Stimulated activated CD4-positive, alpha-beta T cell treated with anti-CD3 and anti-CD28 coated beads, Interleukin-2, amount 100 ng/mL, for 48 hours (primary cell): ENCODE measurements at places on chromosomes 7 and 10.

DNA sequence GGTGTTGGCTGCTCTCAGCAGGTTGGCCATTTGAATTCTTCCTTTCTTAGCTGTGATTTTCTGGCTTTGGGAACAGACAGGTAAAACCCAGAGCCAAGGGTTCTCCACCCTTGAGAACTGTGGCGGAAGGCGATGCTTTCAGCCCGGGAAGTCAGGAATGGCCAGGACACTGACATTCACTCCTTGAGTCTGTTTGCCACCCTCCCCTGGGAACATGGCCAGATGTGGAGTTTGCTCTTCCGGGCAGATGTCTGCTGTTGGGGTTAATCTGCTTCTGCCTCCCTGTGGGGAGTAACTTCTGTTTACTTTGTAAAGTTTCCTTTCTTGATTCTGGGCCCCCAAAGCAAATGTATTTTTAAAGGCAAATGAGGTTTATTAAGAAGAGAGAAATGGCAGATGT, 17.7 kb downstream of the GATA3 start:
- no peak for DNase-seq

DNA sequence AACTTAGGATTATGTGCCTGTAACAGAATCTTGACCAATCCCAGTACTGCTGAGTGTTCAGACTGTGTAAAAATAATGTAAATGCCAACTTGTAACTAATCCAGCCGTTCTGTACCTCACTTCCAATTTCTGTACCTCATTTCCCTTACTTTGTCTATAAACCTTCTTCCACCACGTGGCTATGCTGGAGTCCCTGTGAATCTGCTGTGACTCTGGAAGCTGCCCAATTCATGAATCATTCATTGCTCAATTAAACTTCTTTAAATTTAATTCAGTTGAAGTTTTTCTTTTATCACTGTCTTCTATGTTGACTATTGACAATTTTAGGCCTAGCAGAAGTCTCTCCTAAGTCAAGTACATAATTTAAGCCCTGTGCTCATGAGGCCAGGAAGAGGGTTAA, 215.3 kb upstream of the RHOBTB1 start:
- DNase-seq = no peak

DNA sequence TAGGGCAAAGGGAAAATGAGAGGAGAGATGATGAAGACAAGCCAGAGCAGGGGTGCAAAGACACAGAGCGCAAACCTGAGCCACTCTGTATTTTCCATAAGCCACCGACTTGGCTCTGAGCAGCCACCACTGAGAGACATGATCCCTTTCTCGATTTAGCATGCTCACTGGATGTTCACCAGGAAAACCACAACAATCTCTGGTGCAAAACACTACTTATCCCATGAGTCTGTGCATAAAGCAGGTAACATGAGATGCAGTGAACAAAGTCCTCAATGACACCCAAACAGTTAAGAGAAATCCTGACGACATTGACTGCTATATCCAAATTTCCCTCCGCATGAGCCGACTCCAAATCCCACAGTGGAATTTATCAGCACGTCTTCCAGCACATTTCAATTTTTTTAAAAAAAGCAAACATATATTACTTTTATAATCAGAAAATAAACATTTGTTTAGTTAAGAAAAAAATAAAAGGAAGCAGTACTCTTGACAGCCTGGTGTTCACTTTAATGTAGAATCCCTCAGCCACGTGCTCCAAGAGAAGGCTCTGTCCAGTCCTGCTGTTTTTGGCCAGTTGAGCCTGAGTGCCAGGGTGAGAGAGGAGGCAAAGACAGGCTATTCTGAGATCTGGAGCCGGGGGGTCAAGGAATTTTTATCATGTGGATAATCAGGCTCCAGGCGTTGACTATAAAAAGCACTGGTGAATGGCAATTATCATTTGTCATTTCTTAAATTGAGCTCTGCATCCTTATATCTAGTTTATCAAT, 238.4 kb downstream of the KCNMA1 start:
- DNase-seq = no peak

DNA sequence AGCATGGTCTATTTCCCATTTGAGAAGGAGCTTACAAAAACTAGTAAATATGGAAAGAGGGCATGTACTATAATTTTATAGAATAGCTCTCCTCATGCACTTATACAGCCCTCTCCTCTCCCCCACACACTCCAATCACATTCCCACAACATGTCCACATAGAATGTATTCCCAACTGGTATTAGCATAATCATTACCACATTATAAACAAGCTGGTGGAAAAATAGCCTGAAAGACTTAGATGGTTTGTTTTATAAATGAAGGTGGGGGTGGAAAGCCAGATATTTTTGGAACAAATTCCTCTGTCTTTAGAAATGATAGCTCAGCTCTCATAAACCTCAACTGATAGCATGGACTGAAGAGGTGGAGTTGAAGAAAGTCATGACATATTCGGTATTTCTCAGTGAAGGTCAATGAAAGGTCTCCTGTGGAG, 410.1 kb downstream of the SUGCT start:
- DNase-seq = no peak

- no peak for DNase-seq
These were observed 344.0 kb downstream of the REEP3 start for GRCh38 chr10:63865210-63865609.

- DNase-seq = no peak
These were observed 28.6 kb downstream of the RTKN2 start for GRCh38 chr10:62239994-62240393.

GRCh38 chr10:44965104-44965503, 5.5 kb downstream of the RASSF4 start:
- no peak for DNase-seq

DNA sequence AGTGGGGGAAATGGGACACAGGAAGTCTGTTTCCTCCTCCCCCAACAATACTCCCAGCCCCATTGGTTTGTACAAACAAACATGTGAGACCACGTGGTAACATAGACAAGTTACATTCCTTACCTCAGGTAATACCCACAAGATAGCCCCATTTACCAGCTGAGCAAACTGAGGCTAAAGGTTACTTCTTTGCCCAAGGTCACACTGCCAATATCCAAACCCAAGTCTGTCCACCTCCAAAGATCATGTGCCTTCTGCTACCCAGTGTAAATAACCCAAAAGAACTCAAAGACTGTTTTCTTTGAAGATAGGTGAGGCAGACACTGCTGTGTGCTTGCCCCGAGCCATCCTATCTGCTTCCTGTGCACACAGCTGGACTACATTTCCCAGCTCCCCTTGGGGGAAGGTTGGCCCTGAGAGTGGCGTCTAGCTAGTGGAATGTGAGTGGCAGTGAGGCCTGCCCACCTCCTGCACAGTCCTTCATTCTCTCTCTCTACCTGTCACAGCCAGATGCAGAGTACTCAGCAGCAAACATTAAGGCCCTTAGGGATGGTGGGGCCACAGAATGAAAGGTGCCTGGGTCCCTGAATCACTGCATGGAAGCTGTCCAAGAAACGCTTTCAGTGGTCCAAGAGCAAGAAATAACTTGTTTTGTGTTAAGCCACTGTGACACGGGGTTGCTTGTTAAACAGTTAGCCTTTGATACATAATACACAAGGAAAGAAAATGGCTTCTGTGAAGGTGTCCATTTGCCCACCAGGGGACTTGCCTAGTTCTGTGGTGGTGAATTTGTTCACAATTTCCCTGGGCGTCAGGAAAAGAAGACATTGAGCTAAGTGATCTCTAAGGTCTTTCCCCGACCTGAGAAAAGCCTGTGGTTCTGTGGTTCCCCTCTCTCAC, 257.7 kb upstream of the NFE2L3 start:
- DNase-seq = no peak

DNA sequence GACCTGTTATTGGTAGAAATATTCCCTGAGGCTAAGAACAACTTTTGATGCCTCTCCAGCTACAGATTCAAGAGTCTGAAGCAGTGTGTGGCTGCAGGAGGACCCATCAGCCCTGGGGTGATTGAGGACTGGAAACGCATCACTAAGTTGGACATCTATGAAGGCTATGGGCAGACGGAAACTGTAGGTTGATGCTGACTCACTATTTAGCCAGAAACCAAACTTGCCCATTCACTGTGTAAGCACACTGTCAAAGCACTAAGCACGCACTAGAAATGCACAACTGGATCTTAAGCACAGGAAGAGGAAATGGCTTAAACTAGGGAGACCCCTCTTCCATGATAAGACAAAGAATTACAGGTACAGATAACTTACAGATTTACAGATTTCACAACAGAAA, 20.8 kb downstream of the ACSM6 start:
- no peak for DNase-seq

- no peak for DNase-seq
These were observed 4.8 kb upstream of the RET start for GRCh38 chr10:43071865-43072650.

DNA sequence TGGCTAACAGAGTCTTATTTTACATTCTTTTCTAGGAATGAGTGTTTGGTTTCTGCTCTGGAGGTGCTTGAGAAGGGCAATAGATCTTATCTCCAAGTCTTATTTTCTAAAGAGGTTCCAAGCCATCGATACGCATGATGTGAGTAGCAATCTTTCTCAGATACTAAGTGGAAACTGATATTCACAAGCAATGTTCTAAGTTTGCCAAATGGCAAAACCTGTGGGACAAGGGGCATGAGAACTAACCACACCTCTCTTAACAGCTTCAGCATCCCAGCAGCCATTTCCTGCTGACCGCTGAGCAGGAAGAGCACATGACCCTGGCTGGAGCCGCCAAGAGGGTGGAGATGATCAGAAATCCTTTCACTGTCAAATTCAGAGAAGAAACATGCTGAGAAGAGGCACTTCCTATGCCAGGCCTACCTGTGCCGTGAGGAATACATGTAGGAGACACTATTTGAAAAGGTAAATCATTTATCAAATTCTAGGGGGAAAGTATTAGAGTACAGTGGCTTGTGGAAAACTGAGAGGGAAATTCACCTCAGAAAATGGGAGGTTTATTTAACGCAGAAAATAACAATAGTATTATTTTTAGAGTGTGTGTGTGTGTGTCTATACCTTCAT, 35.2 kb downstream of the CCDC71L start:
- no peak for DNase-seq

DNA sequence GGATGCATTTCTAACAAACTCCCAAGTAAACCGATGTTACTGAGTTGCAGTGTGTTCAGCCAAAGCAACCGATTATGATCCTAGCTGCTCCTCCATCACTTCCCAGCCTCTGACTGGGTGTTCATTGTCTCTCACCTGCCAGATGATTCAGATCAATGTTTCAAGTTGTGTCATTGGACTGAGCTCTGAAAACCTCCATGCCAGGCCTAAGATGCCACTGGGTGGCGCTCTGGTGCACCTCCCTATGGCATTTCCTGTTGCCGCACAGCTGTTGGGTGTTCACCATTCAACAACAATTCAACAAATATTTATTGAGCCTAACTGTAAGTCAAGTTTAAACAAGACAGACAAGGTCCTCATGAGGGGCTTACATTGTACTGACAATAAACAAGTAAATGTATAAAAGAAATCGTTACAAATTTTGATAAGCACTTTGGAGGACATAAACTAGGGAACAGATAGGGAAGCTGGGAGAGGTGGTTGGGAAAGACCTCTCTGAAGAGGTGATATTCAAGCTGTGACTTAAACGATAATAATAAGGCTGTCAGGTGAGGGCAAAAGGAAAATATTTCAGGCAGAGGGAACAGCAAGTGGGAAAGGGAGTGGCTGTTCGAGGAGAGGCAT, 22.8 kb downstream of the RGR start:
- peak; percentile 81 for DNase-seq
